ENCODE measurements at places on chromosomes 12 and 14. TPM values are rescaled to one million over a fixed set of nuclear protein-coding genes. Genes with fewer than 3 reads are reported as not detected.

HOXC6 gene
- total RNA-seq: not detected

RBP5 gene
- 0.21 TPM for total RNA-seq

IFNG-AS1 gene
- 1.1 TPM for total RNA-seq

PRB2 gene
- total RNA-seq: not detected

RDH16 gene
- 0.26 TPM for total RNA-seq

JAG2 gene
- total RNA-seq: 1.6 TPM

ST8SIA1 gene
- 9.5 TPM for total RNA-seq

NRDE2 gene
- 24.8 TPM for total RNA-seq

TRHDE gene
- total RNA-seq: not detected

Measured in activated CD4-positive, alpha-beta memory T cell treated with anti-CD3 and anti-CD28 coated beads for 36 hours (primary cell).